ENCODE measurements at places on chromosomes 1 and 21. TPM values are rescaled to one million over a fixed set of nuclear protein-coding genes. Genes with fewer than 3 reads are reported as not detected.

Gene GJA5
- 39.4 TPM for total RNA-seq

Gene DCDC2B
- not detected for total RNA-seq

Gene SPATA1
- 0.77 TPM for total RNA-seq

Gene PGLYRP3
- total RNA-seq = not detected

Gene FLG
- not detected for total RNA-seq

Gene AVPR1B
- not detected for total RNA-seq

Gene PPIH
- total RNA-seq = 24.4 TPM

Gene ADGRB2
- total RNA-seq = 14.0 TPM

Gene PDC
- not detected for total RNA-seq

Gene ERG
- total RNA-seq = 16.1 TPM

Gene MCOLN3
- total RNA-seq = 7.6 TPM

Gene CYYR1
- total RNA-seq = 27.8 TPM

Gene AKR7A3
- not detected for total RNA-seq

Gene REN
- not detected for total RNA-seq

Gene LPAR3
- 29.9 TPM for total RNA-seq

Gene TMEM69
- 19.7 TPM for total RNA-seq

Measured in left cardiac atrium (tissue), 4 donors.